ENCODE measurements at places on chromosomes 5 and 9. TPM values are rescaled to one million over a fixed set of nuclear protein-coding genes. Genes with fewer than 3 reads are reported as not detected.

CYSTM1 gene
- total RNA-seq = 12.1 TPM

CDH6 gene
- not detected for total RNA-seq

SH3PXD2B gene
- total RNA-seq = 0.28 TPM

LECT2 gene
- total RNA-seq = not detected

CORO2A gene
- total RNA-seq = 12.0 TPM

ADAMTS12 gene
- not detected for total RNA-seq

NMUR2 gene
- not detected for total RNA-seq

SLC36A2 gene
- not detected for total RNA-seq

PLPP7 gene
- total RNA-seq = 0.65 TPM

FBP2 gene
- not detected for total RNA-seq

FOXD4L3 gene
- not detected for total RNA-seq

MYMK gene
- total RNA-seq = not detected

PSAT1 gene
- 78.9 TPM for total RNA-seq

PRSS3 gene
- total RNA-seq = not detected

FAM169A gene
- 11.6 TPM for total RNA-seq

IFNB1 gene
- total RNA-seq = 0.61 TPM

CCNJL gene
- not detected for total RNA-seq

PDCD1LG2 gene
- total RNA-seq = 0.44 TPM

PDGFRB gene
- 41.5 TPM for total RNA-seq

NUTM2F gene
- total RNA-seq = not detected

N4BP3 gene
- total RNA-seq = 5.4 TPM

PNPLA7 gene
- total RNA-seq = 7.0 TPM

NEURL1B gene
- total RNA-seq = 3.0 TPM

HABP4 gene
- 11.4 TPM for total RNA-seq

EGR1 gene
- total RNA-seq = 4.6 TPM

TRAPPC13 gene
- total RNA-seq = 24.1 TPM

CCNI2 gene
- 12.4 TPM for total RNA-seq

TEK gene
- total RNA-seq = not detected

ARL10 gene
- 10.5 TPM for total RNA-seq

TMOD1 gene
- total RNA-seq = 0.79 TPM

IQGAP2 gene
- total RNA-seq = 74.9 TPM

CDKN2A gene
- 19.3 TPM for total RNA-seq

TRIM14 gene
- 108 TPM for total RNA-seq

SPINK4 gene
- not detected for total RNA-seq

ANP32B gene
- total RNA-seq = 295 TPM

Data from activated naive CD8-positive, alpha-beta T cell treated with anti-CD3 and anti-CD28 coated beads, Interleukin-2, amount 10 ng/mL, durations not matched to agents 7 days and 5 days (primary cell).